T1000 (cell line): ENCODE measurements at places on chromosomes 11 and 22.

GRCh38 chr11:98155696-98156095 is 865.1 kb upstream of the CNTN5 start:
- DNase-seq: no peak

DNA sequence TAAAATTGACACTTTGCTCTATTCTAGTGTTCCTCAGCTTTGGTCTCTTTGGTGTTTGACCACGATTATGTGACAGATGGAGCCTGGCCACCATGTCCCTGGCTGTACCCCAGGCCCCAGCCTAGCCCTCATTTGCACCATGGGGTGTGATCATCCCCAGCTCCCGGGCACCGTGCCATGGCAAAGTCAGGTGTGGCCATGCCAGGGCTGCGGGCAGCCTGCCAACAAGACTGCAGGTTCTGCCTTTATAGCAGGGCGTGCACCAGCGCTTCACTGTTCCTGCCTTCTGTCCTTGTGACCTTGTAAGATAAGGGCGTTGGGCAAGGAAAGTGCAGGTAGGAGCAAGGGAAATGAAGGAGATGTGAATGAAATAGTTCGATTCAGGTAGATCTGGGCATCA is 22.4 kb upstream of the APOBEC3A start:
- DNase-seq: no peak

GRCh38 chr11:84558085-84558905 is 1068.8 kb downstream of the DLG2 start:
- DNase-seq: no peak

DNA sequence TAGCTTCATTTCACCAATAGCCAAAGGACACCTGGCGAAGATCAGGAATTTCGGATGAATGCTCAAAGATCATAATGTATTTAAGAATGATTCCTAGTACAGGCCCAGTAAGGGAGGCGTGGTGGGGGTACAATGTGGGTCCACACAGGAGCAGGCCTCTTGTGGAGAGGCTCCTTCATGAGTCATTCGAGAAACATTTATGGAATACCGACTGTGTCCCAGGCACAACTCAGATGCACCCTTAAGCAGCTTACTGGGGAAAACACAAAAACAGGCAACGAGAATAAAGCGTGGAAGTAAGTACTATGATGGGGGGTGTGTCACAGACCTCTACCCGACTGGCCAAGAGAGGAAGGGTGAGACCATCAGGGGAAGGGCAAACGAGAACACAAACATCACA is 44.5 kb downstream of the SMCO4 start:
- DNase-seq: no peak

DNA sequence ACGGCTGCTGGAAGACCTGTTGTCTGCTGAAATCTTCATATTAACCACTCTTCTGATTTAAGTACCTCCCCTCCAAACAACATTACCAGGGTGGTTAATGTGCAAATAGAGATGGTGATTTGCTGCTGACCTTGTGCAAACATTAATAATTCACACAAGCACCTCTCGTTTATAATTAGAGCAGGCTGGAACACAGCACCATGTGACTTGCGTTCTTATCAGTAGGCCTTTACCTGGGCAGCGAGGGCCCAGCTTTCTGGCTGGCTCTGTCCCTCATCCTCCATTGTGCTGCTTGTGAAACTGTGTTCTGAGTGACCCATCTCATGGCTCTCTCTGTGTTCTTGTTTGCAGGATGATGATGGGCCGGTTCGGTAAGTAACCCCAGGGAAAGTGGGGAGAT is 41.0 kb upstream of the PARVG start:
- no peak for DNase-seq

- no peak for DNase-seq
Observed at GRCh38 chr22:45629469-45630089, 42.1 kb upstream of the ATXN10 start.

DNA sequence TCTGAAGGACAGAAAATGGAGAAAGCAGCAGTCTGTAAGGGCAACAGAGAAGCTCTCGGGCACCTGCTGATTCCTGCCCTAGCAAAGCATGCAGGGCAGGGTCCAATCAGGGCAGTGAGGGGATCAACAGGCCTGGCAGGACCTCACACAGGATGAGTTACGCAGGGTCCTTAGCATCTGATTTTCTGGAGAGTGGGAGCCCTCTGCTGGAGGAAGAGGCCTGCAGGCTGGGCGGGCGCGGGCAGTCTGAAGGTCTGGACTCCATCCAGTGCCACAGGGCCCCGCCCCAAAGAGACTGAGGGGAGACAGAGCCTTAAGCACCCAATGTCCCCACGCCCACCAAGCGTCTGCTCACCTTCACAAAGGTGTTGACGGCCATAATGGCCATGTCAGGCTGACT is 28.9 kb downstream of the AP1B1 start:
- no peak for DNase-seq
